ENCODE measurements at places on chromosomes 7 and 10.

- no peak for DNase-seq
These were observed 50.4 kb downstream of the CPEB3 start for GRCh38 chr10:92240289-92241157.

DNA sequence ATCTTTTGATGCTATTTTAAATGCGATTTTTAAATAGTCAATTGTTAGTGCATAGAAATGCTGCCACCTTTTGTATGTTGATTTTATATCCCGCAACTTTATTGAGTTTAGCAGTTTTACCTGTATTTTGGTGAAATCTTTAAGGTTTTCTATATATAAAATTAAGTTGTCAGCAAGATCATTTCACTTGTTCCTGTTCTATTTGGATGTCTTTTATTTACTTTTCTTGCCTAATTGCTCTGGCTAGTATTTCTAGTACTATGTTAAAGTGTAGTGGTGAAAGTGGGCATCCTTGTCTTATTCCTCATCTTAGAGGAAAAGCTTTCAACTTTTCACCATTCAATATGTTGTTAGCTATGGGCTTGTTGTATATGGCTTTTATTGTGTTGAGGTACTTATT, 813.3 kb upstream of the CELF2 start:
- DNase-seq, result no peak

GRCh38 chr10:25107756-25108155, 67.0 kb upstream of the GPR158 start:
- no peak for DNase-seq

GRCh38 chr7:146054909-146055308, 61.7 kb upstream of the CNTNAP2 start:
- DNase-seq, result no peak

GRCh38 chr7:5694912-5695726, 86.3 kb downstream of the RNF216 start:
- DNase-seq, result no peak

DNA sequence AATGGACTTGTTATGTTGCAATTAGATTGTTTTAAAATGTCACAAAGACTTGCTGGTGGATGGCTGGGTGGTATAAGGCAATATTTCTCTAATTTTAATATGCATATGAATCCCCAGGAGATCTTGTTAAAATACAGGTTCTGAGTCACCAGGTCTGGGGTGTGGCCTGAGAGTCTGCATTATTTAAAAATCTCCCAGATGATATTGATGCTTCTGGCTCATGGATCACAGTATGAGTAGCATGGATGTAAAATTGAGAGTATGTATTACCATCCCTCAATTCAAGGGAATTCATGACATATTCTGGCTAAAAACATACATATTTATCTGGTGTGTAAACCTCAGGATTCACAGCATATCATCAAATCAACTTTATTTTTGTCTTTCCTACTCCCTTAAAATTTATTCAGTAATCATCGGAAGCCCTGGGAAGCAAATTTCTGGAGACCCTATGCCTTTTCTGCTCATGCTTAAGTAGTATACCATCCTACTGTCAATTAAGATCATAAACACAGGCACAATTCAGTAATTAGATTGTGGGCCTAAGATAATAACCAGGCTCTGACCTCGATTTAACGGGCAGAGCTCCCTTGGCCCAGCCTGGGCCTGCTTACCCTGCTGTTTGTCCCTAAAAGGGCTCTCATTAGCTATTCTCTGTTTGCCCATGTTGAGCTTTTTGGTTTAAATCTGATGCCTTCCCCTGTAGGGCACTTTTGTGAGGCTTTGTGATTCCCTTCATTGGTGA, 29.6 kb upstream of the ICA1 start:
- no peak for DNase-seq

DNA sequence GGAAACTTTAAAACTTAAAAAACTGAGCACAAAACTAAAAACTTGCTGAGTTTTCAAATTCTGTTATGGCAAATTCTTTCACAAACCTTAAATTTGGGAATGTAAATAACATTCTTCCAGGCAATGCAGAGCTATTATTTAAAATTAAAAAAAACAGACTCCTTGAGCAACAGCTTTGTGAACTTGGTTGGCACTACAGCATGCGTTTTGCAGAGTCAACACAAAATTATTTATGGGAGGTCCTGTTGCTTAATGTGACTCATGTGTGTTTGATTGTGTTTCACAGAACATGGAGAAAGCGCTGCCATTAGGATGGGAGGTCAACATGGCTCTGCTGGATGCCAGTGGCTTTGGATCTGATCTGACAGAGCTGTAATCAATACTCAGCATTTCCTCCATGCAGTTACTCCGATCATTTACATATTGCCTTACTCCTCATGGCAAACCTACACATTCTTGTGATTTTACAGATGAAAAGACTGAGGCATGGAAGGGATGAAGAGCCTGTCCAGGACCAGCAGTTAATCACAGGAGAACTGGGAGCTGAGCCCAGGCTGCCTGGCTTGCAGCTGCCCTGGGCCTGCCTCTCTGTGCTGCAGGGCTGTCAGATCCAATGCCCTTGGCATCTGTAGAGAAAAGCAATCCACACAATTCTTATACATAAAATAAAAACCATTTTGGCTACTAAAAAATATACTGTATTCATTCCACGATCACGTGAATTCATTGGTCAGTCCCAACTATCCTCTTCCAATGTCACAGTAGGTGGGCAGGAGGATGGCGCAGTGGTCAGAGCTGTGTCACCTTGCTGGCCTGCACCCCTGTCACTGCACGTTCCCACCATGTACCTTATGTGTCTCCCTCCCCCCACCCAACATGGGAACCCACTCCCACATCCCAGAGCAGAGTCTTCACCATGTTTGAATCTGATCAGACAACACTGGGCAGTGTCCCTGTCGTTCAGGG, 200.9 kb downstream of the CXCL12 start:
- DNase-seq, result no peak

- DNase-seq, result no peak
These were observed 7.5 kb downstream of the PRKAG2 start for GRCh38 chr7:151869455-151869854.

GRCh38 chr10:101941871-101942270, 98.3 kb upstream of the KCNIP2 start:
- DNase-seq, result no peak

DNA sequence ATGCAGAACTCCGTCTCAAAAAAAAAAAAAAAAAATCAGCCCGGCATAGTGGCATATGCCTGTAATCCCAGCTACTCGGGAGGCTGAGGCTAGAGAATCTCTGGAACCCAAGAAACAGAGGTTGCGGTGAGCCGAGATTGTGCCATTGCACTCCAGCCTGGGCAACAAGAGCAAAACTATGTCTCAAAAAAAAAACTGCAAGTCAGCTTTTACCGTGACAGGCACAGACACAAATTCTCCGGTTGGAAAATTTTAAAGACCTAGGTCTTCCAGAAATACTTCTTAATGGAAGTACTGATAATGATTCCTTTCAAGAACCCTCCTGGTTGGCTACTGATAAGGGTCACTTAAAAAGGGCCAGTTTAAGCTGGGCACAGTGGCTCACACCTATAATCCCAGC, 19.4 kb upstream of the ARPC1B start:
- DNase-seq, result no peak

Measured in right cardiac atrium (tissue), 5 donors.